ENCODE measurements at places on chromosomes 7 and 10.

- DNase-seq: no peak
Measured at GRCh38 chr7:40676221-40676620, 541.4 kb downstream of the SUGCT start.

- no peak for DNase-seq
Measured at GRCh38 chr10:110985497-110986275, 66.3 kb downstream of the SHOC2 start.

DNA sequence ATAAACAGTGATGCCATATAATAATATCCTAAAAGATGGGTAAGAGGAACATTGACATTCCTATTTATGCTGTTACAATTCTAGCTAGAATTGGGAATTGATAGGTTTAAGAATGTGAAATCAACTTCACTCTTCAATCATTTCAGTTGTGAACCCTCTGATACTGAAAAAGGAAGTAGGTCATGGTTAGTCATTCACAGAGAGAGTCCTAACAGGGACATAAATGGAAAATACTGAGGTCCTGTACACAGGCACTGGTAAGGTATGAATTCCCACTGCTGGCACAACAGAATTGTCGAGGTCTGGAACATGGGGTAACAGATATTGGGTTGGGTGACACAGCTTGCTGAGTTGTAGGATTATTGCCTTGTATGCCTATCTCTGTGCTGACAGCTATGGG, 289.4 kb upstream of the LRRN3 start:
- no peak for DNase-seq

GRCh38 chr7:15314922-15315321, 246.9 kb downstream of the AGMO start:
- no peak for DNase-seq

DNA sequence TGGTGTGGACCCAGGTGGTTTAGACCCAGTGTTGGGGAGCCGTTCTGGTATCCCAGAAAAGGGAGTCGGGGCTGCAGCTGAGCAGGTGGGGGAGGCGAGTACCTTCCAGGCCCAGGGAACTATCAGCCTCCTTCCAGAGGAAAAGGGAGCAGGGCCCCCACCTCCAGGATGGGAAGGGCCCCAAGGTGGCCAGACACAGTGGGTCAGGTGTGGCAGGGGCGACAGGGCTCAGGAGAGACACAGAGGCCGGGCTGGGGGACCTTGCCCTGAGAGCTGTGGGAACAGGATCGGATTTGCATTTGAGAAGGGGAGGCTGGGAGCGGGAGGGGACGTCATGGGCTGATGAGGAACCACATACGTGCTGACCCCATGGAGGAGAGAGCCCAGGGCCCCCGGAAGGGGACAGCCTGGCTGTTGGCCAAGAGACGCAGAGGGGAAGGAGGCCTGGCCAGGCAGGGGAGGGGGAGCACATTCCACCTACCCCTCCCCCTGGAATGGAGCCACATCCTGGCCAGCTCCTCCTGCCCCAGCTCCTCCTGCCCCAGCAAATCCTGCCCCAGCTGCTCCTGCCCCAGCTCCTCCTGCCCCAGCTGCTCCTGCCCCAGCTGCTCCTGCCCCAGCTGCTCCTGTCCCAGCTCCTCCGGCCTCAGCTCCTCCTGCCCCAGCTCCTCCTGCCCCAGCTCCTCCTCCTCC, 9.7 kb upstream of the TTYH3 start:
- DNase-seq: no peak

DNA sequence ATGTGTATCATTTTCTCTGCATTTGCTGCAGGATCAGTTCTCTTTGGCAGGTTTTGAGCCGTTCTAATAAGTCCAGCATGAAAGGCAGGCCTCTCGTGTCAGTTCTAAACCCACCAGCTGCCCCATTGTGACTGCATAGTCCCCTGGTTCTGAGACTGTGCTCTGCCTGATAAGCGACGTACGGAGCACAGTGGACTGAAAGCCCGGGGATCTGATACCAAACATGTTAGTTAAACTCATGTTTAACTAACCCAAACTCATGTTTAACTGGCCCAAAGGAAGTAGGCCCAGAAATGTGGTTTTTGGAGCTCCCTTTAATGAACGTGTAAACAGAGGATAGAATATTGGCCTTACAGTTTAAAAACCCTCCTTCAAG, 98.0 kb upstream of the PDCD4 start:
- no peak for DNase-seq

GRCh38 chr10:122122493-122122892, 133.5 kb downstream of the TACC2 start:
- DNase-seq: no peak

GRCh38 chr10:6036861-6037321, 25.3 kb downstream of the IL2RA start:
- no peak for DNase-seq
